Activated CD8-positive, alpha-beta memory T cell treated with anti-CD3 and anti-CD28 coated beads for 1 hour (primary cell): ENCODE measurements at places on chromosomes 7 and 10.

- DNase-seq: no peak
Observed at GRCh38 chr10:131856441-131857094, 44.2 kb upstream of the PPP2R2D start.

- no peak for DNase-seq
Observed at GRCh38 chr10:121633056-121633455, 34.8 kb upstream of the FGFR2 start.

- DNase-seq: no peak
Observed at GRCh38 chr10:52212802-52213201, 101.3 kb upstream of the DKK1 start.

- no peak for DNase-seq
Observed at GRCh38 chr10:76319661-76320060, 888.2 kb downstream of the LRMDA start.

- no peak for DNase-seq
Observed at GRCh38 chr10:72611783-72612182, 14.1 kb downstream of the MICU1 start.

DNA sequence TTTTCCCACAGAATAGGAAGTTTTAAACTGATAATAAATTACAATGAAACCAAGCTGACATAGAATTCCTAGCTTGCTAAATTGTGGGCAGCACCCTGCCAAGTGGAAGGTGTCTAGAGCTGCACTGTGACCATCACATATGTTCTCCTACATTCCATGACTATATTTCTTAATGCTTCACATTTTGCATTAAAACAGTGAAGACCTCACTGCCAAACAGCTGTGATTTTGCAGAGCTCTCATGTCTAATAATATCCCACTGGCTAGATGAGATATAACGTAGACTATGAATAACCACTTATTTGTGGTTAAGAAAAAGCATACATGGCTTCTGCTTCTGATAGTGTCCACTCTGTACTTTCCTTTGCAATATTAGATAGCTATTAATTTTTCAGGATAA, 228.3 kb upstream of the TEX47 start:
- DNase-seq: no peak

- DNase-seq: no peak
Observed at GRCh38 chr7:138137423-138138171, 61.3 kb downstream of the AKR1D1 start.

DNA sequence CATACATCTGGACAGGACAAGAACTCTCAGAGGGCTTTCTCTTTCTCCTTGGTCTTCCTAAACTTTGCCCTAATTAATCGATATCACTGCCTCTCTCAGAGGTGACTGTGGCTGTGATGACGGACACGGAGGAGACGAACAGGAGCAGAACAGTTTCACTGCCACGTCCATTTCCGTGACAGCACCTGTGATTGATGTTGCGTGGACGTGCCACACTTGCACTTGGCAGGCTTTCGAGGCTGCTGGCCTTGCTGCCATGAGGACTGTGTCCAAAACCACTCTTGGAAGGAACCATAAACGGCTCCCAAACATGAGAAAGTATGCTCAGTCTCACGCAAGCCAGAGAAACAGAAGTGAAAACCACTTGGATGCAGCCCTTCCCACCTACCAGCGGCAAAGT, 308.1 kb downstream of the DNAJB6 start:
- no peak for DNase-seq

- DNase-seq: no peak
Observed at GRCh38 chr10:122285506-122286444, 14.7 kb downstream of the BTBD16 start.

- no peak for DNase-seq
Observed at GRCh38 chr10:3321123-3321522, 148.5 kb upstream of the PITRM1 start.

GRCh38 chr10:131022981-131023380, 288.5 kb downstream of the TCERG1L start:
- no peak for DNase-seq

DNA sequence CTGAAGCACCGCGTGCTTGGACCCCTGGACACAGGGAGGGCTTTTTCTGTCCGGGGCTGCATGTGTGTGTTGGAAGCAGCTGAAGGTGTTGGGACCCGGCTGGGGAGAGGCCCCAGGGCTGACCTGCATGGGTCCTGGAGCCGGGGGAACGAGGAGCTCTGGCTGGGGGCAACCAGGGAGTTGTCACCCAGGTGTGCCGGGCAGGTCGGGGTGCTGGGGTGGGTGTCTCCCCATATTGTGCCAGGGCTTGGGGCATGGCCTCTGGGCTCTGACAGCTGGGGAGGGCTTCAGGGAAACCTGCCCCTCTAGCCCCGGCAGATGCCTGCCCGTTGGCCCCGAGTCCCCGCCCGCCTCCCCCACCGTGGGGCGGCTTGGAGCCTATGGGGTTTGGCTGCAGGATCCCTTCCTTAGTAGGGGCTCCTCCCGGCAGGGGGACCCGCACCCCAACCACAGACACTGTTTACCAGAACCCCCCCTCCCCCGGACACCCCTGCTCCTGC, 42.3 kb downstream of the UNCX start:
- DNase-seq: no peak

- DNase-seq: no peak
Observed at GRCh38 chr7:41328544-41328943, 374.3 kb downstream of the INHBA start.
